ENCODE measurements at places on chromosomes 3 and 15.

DNA sequence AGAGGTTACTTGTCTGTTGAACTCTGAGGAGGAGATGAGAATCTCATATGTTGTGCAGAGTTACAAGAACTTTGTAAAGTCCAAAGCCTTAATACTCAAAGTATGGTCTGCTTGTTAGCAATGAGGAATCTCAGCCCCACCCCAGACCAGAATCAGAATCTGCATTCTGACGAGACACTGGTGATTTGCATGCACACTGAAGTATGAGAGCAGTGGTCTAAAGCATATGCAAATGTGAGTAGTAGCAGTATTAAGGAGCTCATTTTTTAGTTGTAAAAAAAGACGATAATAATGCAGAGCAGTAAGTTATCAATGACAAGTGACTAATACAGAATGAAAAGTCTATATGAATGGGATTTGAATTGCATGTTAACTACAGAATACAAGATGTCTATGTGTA is 327.7 kb downstream of the RYR3 start:
- DNase-seq: no peak

DNA sequence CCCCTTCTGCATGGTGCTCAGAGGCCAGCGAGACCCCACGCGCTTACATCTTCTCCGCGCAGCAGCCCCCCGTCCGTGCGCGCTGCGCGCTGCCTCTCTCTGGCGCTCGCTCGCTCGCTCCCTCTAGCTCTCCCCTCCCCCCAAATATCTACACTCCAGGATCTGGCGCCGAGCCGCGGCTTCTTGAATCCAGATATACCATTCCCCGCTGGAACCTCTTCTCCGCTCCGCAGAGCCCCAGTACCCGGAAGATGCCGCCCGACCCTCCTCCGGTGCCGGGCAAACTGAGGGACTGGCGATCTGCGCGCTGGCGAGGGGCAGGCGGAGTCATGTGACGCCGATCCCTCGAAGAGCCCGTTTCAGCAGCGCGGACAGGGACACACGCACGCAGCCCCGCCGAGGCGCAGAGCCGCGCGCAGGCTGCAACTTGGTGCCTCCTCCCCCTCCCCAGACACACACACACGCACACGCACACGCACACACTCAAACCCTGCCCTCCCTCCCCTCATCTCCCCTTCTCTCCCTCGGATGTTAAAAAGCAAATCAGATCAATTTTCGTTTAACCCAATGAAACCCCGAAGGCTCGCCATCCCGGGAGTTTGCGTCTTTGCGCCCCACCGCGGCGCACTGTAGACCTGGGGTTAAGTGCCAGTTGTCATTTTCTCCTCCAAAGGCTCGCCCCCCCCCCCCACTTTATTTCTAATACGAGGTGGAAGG is at the start of gene RASGRF1:
Gene RASGRF1, minus strand, starts transcription at position 294 of the 717 bp plus-strand sequence. Its CDS starts 282 bp downstream, at position 12.
- no peak for DNase-seq

- no peak for DNase-seq
These were observed 148.0 kb upstream of the TPM1 start for GRCh38 chr15:62894322-62895085.

- DNase-seq: no peak
These were observed 132.5 kb downstream of the MAP2K5 start for GRCh38 chr15:67674983-67675382.

DNA sequence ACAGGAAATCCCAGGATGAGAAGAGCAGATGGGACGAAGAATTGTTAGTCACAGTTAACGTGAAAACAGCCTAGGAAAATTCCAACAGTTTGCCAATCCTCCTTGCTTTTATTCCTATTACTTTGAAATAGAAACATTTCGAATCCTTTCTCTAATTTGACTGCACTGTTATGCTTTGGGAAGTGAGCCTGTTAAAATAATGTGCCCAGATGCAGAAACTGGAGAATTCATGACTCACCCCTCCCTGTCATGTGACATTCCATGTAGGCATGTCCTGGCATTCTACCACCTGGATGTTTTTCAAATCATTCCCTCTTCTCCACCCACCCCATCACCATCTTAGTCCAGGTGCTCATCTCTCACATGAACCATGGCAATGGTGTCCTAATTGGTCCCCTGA is 107.3 kb downstream of the MINAR1 start:
- no peak for DNase-seq

DNA sequence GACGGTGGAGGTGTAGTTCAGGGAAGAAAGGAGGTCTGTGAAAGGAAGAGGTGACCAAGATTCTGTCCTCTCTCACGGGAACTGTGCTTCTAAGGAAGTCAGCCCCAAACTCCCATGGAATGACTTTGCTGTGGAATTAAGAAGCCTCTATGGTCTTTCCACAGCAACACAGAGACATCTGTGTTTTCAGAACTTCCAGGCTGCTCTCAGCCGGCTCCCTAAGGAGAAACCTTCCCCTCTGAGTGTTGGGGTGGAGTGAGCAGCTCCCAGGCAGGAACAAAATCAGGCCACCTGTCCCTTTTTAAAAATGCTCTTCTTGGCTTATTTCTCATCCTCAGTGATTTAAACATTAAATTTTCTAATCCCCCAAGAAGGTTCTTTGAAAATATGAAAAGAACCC is 53.3 kb upstream of the SNRK start:
- DNase-seq: no peak

GRCh38 chr15:86620641-86621349 is 541.1 kb downstream of the AGBL1 start:
- DNase-seq: no peak

DNA sequence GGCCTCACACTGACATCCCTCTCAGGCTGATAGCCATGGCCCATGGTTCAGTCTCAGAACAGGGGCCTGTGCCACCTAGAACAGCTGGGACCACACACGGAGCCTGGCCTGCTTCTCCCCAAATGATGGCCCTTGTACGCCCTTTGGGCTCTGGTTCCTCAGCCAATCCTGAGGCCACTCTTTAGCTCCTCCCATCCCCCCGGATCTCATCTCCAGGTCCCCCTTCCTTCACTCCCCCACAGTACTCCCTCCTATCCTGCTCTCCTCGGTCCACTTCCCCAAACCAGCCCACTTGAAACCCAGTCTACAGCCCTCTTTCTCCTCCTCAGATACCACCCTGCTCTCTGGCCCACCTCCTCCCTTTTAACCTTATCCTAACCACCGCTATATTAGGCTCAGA is 17.8 kb upstream of the ZFYVE19 start:
- no peak for DNase-seq

- DNase-seq: no peak
These were observed 26.5 kb downstream of the FBXO40 start for GRCh38 chr3:121619691-121620090.

GRCh38 chr3:37955918-37956707 is 34.5 kb upstream of the VILL start:
- DNase-seq: no peak

- no peak for DNase-seq
These were observed 116.5 kb downstream of the CMSS1 start for GRCh38 chr3:99933971-99934750.

DNA sequence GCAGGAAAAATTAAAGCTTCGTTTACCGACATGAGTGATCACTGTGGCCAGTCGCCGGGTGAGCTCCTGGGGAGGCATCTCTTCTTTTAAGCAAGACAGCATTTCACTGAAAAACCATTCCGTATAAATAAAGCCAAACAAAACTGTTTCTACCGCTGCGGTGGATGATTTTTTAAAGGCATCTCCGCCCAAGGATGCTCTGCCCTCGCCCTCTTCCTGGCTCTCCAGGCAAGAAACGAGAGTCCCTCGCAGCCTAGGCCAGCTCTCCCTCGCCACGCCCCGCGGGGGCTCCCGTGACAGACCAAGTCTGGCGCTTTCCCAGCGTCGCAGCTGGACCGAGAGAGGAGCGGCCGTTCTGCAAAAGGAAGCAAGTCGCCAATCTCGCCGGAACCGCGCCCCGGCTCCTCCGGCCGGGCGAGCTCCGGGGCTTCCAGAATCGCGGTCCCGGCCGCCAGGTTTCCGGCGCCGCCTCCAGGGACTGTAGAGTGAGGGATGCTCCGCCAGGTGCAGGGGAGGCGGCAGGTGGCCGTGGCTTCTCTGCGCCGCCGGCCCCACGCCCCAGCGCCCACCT is 458 bp downstream of the MCF2L2 start:
- peak; percentile 48 for DNase-seq

DNA sequence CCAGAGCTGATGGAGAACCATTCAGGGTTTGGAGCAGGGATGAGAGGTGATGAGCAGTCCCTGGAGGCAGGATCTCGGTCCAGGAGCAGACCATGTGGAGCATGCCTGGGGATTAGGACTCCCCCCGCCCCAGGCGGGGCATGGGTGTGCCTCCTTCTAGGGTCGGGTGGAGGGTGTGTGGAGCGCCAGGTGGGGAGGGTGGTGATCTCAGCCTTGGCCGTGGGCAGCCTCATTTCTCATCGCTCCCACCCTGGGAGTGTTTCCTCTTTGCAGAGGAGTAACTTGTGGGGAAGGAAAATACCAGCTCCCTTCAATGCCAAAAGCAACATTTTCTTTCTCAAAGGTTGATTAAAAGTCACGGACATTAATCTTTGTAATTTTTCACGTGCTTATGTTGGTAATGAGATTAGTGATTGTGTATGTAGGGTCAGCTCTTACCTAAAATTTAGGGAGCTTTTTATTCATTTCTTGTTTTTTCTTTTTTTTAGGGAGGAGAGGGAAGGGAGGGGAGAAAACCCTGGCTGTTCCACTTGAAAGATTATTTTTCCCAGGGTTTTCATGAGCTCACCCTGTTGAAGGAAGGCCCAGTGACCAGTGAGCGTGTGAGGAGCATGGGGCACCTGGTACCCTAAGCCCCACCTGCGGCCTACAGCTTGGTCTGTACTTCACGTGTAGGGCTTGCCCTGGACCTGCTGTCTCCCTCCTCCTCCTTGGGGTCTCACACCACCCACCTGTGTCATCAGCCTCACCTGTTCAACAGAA is 11.0 kb downstream of the FBLN2 start:
- DNase-seq: no peak

GRCh38 chr3:47339951-47340350 is 40.9 kb upstream of the PTPN23 start:
- no peak for DNase-seq

DNA sequence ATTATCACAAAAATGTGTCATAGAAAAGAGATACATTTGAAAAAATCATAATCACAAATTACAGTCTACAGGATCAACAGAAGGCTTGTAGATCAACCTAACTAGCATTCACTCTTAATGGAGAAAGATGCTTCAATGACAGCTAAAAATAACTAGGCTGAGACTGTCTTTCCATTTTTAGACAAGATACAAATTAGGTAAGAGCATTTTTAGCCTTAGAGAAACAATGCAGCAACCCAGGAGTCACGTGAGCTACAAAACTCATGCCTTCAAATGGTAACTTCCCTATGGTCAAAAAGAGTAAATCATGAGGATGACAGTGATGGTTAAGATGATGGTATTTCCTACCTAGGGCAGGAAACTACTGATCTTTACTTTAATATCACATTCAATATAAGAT is 415.4 kb downstream of the MAGI1 start:
- no peak for DNase-seq

- no peak for DNase-seq
These were observed 627.1 kb upstream of the ARPP21 start for GRCh38 chr3:35012214-35012613.

DNA sequence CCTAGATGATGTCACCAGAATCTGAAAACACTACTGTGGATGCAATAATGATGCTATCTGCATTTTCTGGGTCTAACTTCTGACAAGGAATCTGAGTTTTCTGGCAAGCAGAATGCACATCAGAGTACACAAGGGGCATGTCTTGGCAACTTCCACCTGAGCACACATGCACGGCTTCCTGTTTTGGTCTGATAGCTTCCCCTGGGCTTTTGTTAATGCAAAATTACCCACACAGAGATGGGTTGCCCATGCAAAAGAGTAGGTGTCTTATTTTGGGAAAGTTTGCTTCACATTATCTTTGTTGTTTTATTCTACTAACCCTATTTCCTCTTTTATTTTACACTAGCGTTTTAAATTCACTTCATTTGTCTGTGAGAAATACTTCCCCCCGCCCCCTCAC is 74.2 kb upstream of the SATB1 start:
- DNase-seq: no peak

- peak; percentile 70 for DNase-seq
These were observed 38.1 kb upstream of the LEKR1 start for GRCh38 chr3:156787926-156788663.

DNA sequence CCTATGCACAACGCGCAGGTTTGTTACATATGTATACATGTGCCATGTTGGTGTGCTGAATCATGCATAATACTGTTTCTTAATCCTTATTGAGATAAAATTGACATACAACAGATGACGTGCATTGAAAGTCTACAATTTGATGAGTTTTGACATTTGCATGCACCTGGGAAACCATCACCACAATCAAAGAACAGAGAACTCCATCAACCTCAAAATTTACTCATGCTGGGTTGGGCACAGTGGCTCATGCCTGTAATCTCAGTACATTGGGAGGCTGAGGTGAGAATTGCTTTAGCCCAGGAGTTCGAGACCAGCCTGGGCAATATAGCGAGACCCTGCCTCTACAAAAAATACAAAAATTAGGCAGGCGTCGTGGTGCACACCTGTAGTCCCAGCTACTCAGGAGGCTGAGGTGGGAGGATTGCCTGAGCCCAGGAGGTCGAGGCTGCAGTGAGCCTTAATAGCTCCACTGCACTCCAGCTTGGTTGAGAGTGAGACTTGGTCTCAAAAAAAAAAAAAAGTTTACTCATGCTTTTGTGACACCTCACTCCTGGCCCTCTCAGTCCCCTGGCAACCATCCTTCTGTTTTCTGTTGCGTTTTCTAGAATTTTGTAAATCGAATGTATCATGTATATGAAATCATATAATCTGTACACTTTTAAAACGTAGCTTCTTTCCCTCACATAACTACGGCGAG is 56.6 kb downstream of the BHLHE40 start:
- DNase-seq: no peak

GRCh38 chr3:68256635-68257223 is 602.3 kb upstream of the SUCLG2 start:
- DNase-seq: no peak

DNA sequence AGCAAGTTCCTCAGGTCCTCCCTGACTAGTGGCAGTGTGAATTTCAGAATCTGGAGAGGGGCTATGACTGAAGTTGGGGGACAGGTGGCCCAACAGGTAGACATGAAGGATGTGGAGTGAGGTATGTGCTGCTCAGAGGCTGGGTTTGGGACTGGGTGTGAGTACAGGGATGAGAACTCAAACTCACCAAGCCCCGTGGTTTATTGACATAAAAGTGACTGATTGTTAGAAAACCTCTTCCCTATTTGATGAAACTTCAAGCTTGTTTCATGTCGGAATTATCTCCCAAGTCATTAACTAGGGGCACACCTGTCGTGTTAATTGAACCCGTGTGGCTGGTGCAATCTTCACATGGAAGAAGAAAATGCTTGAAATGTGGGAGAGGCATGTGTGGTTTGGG is 27.1 kb downstream of the FGD5 start:
- DNase-seq: no peak
